ENCODE measurements at places on chromosomes 6 and 20.

GRCh38 chr6:139248911-139249310 lies 42.9 kb downstream of the TXLNB start:
- no peak for DNase-seq

- DNase-seq, result no peak
Measured at GRCh38 chr6:66940003-66940402, 1233.0 kb upstream of the EYS start.

DNA sequence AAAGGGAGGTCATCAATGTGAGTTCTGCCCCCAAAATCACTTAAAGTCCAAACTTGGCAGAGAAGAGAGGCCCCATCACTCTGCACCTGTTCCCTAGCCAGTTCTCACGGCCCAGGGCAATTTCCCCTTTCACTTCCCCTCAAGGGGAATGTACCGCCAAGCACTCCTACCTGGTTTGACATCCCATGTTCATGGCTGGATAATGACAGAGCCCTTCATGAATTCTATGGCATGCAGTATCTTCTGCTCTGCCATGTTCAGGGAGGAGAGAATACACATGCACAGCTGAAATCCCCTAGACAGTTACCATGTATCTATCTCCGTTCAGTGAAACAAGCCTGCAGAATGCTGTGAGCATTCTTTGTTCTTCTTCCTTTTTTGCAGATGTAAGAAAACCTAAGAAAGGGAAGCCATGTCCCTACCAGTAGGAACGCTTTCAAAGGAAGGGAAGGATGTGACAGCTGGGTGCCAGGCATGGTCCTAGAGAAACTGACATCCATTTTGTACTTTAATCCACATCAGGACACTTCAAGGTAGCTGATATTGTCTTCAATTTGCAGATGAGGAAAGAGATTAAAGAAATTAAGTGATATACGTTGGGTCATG lies 79.8 kb upstream of the ARID1B start:
- DNase-seq, result no peak

DNA sequence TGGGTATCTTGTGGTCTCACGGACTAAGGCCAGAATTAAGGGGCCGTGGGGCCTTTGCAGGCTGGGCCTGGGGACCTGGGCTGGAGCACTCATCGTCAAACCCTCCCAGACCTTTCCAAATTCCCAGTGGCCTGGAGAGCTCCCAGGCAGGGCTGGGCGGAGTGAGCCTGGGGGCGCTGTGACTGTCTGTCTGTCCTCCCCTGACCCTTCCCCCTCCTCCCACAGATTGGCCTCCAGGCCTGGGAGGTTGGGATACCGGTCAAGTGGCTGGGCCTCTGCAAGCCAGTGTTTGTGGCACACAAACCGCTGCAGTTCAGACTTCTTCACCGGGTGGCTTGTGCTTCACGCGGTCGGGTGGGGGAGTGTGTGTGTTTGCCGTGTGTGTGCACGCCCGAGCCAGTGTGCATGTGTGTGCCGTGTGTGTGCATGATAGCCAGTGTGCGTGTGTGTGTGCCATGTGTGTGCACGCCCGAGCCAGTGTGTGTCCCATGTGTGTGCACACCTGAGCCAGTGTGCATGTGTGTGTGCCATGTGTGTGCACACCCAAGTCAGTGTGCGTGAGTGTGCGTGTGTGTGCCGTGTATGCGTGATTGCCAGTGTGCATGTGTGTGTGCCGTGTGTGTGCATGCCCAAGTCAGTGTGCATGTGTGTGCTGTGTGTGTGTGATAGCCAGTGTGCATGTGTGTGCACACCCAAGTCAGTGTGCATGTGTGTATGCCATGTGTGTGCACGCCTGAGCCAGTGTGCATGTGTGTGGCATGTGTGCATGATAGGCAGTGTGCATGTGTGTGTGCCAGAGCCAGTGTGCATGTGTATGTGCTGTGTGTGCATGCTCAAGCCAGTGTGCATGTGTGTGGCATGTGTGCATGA lies 6.3 kb downstream of the RBBP8NL start:
- DNase-seq, result peak; percentile 28

DNA sequence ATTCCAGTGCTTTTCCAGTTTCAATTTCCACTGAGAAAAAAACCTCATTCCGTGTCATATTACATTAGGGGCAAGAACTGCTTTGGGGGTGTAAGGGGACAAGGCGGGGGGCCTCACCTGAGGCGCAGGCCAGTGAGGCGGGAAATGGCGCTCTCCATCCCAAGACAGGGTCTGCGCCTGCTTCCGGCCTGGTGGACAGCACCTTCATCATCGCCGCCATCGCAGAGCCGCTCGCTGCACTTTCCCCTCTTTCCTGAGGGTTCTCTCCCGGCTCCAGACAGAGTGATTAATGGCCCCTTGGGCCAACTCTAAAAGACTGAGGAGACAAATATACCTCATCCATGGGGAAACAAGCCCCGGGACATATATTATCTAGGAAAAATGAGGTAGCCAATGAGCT lies 270.0 kb upstream of the SOX4 start:
- no peak for DNase-seq

GRCh38 chr6:6436946-6437345 lies 116.5 kb upstream of the F13A1 start:
- DNase-seq, result no peak

DNA sequence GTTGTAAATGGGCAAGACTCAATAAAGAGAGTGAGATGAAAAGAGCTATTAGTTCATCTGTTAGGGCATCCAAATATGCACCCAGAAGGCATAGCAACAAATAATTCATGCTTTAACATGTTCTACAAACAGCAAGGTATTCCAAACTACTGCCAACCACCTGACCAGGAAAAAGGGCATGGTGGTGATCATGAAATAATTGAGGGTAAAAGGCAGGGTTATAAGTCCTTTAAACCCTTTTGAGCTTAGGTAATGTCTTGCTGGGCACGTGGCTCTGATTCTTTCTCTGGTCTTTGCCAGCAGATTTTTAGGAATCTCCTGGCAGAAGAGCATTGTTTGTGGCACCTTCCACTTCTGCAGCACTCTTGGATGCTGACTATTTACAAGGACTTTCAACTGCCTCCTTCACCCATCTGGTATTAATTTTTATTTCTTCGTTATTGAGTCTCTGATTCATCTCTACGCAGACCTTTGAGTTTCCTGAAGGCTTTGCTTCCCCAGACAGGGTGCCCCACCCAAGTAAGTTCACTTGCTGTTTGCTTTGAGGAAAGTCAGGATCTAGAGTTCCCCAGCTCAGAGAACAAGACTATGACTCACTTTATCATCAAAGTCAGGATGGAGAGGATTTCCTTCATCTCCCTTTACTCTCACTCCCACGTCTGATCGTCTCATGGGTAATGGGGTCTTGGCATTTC lies 83.4 kb upstream of the NEDD9 start:
- no peak for DNase-seq

DNA sequence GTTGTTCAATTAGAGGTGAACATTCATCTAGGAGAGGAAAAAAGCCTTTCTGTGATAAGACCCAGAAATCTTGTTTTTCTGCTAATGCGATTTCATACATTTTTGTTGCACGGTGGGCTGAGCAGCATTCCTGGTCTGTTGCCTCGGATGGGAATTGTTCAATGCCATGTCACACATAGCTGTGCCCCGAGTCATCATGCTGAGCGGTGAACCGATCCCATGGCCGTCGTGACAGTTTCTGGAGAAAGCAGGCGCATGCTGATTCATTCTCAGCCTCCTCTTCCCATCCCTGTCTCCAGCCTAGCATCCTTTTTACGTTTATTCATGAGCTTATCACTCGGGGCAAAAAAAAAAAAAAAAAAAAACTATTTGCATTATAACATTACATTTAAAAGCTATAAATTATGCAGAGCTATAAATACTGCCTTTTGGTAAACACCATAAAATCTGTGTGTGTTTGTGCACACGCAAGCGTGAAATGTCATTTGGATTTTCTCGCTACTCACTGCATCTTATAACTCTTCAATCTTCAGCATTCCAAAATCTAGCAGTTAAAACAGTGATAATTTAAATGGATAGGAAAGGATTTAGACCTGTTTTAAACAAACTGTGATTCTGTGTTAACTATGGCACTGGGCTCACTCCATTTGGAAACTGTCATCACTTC lies 58.9 kb upstream of the IFNGR1 start:
- no peak for DNase-seq

DNA sequence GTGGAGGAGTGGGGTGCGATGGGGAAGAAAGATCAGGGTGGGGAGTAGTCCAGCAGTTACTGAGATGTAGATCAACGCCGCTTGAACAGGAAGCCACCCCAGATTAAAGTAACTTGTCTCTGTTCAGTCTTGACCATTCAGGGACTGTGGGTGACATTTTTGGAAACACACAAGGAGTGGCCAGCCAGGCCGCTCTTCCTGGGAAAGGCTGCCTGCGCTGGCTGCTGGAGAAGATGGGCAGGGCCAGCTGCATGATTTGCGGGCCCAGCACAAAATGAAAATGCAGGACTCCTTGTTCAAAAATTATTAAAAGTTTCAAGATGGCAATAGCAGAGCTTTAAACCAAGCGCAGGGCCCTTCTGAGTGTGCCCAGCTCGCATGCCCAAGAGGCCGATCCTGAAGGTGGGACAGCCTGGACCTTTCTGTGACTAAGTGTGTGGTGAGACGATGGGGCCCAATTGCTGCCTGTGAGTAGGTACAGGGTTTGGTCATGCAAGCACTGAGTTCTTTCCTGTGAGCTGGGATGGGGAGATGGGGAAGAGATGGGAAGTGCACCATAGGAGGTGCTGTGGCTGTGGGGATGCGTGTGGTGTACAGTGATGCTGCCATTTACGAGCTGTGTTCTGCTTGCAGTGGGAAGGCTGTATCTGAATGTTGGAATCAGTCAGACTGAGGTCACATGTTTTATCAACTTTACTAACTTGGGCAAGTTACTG lies 51.3 kb downstream of the DAAM2 start:
- DNase-seq, result peak; percentile 26

DNA sequence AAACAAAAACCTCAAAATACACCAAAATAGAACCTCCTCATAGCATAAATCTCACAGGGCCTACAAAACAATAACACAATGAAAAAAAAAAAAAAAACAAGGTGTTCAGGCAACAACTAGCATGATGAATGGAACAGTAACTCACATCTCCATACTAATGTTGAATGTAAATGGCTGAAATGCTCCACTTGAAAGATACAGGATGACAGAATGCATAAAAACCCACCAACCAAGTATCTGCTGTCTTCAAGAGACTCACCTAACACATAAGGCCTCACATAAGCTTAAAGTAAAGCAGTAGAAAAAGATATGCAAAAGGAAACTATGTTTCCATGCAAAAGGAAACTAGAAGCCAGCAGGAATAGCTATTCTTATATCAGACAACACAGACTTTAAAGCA lies 121.3 kb downstream of the CDK19 start:
- no peak for DNase-seq

GRCh38 chr20:37384683-37385174 lies 38.8 kb downstream of the SRC start:
- peak; percentile 48 for DNase-seq

- DNase-seq, result no peak
Measured at GRCh38 chr20:46137816-46138215, 19.7 kb downstream of the CD40 start.

DNA sequence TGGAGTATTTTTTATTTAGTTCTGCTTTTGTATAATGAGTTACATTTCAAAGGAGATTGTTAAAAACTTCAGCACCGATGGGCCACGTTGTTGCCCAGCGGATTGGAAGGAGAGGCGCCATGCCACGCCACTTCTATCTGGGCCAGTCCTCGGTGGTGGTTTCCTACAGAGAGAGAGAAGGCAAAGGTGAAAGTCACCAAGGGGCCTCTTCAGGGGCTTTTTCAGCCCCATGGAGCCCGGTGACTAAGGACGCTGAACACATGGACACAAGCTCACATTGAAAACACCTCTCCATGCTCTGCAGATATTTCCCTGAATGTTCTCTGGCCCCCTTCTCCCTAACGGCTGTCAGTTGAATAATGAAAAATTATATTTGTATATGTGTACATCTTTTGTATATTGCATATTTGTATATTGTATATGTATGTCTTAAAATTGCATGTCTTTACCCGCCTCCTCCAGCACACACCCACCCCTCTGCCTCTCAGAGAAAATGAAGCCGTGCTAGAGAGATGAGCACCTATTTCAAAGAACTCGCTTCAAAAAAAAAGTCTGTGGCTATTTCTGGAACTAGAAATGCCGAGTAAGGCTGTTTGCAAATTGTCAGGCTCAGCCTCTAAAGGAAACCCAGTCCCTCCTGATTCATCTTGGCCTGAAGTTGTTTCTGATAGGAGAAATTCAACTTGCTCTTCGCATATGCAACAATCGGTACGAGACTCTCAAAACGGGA lies 91.9 kb upstream of the CDH4 start:
- DNase-seq, result no peak

- DNase-seq, result no peak
Measured at GRCh38 chr6:14134211-14134910, 16.8 kb downstream of the CD83 start.

- DNase-seq, result no peak
Measured at GRCh38 chr20:24731312-24731711, 217.8 kb upstream of the CST7 start.

GRCh38 chr6:15183979-15184378 lies 61.9 kb upstream of the JARID2 start:
- DNase-seq, result no peak

DNA sequence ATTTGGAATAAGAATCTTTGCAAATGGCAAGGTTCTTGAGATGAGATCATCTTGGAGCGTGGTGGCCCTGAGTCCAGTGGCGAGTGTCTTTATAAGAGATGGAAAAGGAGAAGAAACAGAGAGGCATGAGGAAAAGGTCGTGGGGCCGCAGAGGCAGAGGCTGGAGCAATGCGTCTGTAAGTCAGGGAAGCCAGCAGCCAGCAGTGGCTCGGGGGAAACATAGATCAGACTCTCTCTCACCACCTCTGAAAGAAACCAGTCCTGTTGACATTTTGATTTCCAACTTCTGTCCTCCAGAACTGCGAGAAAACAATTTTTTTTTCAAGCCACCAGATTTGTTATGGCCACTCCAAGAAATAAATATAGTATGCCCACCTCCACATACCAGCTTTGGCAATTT lies 226.6 kb downstream of the TFAP2C start:
- DNase-seq, result no peak

GRCh38 chr20:5065166-5065878 lies 54.4 kb downstream of the PCNA start:
- no peak for DNase-seq

DNA sequence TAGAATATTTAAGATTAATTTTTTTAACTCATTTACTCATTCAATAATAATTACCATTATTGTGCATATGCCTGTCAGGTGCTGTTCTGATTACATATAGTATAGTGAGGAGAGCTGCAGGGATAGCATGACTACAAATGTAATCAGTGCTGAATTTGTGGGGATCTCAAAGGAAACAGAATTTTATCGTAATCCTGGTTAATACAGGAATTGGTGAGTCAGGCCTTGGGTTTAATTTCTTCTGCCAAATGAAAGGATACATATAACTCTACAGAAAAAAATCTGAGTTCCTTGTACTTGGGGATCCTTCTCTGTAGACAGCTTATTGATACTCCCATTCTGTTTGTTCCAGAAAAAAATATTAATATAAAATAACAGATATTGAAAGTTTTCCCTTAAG lies 297.2 kb downstream of the GJA1 start:
- no peak for DNase-seq
